ENCODE measurements at places on chromosomes 5 and 9.

DNA sequence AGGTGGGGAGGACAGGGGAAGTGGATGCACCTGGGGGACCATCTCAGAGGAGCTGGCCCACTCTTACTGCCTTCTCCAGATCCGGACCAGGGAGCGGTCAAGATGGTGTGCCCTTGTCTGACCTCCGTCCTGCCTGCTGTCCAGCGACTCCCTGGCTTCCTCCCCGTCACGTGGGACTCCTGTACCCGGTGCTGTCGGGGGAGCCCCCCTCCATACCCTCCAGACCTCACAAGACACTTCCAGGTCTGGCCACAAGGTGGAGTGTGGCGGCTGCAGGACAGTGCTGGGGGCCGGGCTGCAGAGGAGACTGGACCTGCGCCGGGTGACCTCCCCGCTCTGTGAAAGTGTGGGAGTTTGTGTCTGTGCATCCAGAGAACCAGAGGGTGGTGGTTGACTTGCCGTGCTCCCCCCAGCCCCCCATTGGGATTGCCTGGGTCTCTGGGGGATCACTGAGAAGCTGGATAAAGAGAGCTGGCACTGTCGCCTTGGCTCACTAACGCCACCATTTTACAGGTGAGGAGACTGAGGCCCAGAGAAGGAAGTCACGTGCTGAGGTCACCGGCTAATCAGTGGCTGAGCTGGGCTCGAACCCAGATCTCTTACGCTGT is 1.9 kb upstream of the CRB2 start:
- H3K4me1 ChIP-seq = 0 out of 2 replicates have a peak, but pooled peaks cover 3% of the 10 kb centered on the region
- no peaks in the 10 kb centered on the region for H3K27me3 ChIP-seq
- H3K27ac ChIP-seq = no peak overlapping the region
- H3K4me3 ChIP-seq = no peak overlapping the region
- H3K36me3 ChIP-seq = no peaks in the 10 kb centered on the region
- DNase-seq = peak; percentile 72

DNA sequence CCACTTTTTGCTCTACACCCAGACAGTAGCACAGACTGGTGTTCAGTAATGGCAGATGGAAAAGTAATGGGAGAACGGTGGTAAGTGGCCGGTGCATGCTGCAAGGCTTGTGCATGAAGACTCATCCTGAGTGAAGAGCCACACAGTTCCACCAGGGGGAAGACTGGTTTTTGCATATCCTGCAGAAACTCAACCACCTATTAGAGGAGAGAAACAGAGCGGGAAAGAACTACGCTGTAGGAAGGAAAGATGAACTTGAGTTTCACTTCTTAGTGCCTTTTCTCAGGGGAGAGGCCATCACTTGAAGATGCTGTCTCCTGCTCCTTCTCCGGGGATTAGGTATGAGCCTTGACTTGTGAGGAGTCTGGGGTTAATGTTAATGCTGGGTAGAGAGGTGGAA is 9.4 kb upstream of the PRSS3 start:
- no peak for DNase-seq
- H3K27ac ChIP-seq = no peak overlapping the region
- H3K4me3 ChIP-seq = no peak overlapping the region
- H3K36me3 ChIP-seq = no peaks in the 10 kb centered on the region

- H3K27ac ChIP-seq = no peak overlapping the region
- H3K27me3 ChIP-seq = no peaks in the 10 kb centered on the region
- no peak for DNase-seq
- no peaks in the 10 kb centered on the region for H3K36me3 ChIP-seq
Observed at GRCh38 chr9:123511326-123512277, 155.6 kb downstream of the CRB2 start.

DNA sequence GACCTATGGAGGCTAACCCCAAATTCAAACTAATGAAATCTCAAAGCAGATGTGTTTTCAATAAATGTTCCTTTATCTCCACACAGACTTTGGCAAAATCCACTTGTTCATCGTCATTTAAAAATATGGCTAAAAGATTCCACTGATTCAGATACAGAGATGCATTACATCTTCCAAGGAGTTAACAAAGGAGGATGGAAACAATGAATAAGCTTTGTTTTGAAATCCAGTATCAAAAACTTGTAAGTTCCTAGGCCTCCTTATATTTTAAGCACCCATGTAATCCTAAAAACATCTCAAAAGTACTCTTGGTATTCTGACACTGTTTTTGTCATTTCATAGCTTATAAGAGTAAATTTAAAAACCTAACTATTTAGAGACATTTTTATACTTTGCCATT is 345.6 kb upstream of the ACTBL2 start:
- H3K27me3 ChIP-seq = no peaks in the 10 kb centered on the region
- H3K4me3 ChIP-seq = no peak overlapping the region
- H3K27ac ChIP-seq = no peak overlapping the region
- DNase-seq = no peak
- H3K4me1 ChIP-seq = peaks cover 31% of the 10 kb centered on the region
- no peaks in the 10 kb centered on the region for H3K36me3 ChIP-seq

- H3K27me3 ChIP-seq = no peaks in the 10 kb centered on the region
- DNase-seq = no peak
- H3K27ac ChIP-seq = no peak overlapping the region
- no peaks in the 10 kb centered on the region for H3K4me1 ChIP-seq
- no peak overlapping the region for H3K4me3 ChIP-seq
- H3K36me3 ChIP-seq = no peaks in the 10 kb centered on the region
Observed at GRCh38 chr5:129382921-129383672, 77.0 kb upstream of the ADAMTS19 start.

DNA sequence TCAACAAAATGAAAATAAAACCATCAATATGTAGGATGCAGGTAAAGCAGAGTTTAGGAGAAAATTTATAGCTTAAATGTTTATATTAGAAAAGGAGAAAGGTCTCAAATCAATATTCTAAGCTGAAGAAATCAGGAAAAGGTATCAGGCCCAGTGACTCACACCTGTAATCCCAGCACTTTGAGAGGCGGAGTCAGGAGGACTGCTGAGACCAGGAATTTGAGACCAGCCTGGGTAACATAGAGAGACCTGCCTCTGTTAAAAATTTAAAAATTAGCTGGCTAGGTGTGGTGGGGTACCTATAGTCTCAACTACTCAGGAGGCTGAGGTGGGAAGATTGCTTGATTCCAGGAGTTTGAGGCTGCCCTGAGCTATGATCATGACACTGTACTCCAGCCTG is 32.2 kb downstream of the CCDC69 start:
- H3K36me3 ChIP-seq = no peaks in the 10 kb centered on the region
- DNase-seq = no peak
- H3K27ac ChIP-seq = no peak overlapping the region
- H3K27me3 ChIP-seq = 0 out of 2 replicates have a peak, but pooled peaks cover 4% of the 10 kb centered on the region
- H3K4me3 ChIP-seq = no peak overlapping the region

Measured in SJSA1 (cell line).